ENCODE measurements at places on chromosomes 11 and 22.

- no peak for DNase-seq
These were observed 347.9 kb downstream of the TTC28 start for GRCh38 chr22:28331695-28332094.

DNA sequence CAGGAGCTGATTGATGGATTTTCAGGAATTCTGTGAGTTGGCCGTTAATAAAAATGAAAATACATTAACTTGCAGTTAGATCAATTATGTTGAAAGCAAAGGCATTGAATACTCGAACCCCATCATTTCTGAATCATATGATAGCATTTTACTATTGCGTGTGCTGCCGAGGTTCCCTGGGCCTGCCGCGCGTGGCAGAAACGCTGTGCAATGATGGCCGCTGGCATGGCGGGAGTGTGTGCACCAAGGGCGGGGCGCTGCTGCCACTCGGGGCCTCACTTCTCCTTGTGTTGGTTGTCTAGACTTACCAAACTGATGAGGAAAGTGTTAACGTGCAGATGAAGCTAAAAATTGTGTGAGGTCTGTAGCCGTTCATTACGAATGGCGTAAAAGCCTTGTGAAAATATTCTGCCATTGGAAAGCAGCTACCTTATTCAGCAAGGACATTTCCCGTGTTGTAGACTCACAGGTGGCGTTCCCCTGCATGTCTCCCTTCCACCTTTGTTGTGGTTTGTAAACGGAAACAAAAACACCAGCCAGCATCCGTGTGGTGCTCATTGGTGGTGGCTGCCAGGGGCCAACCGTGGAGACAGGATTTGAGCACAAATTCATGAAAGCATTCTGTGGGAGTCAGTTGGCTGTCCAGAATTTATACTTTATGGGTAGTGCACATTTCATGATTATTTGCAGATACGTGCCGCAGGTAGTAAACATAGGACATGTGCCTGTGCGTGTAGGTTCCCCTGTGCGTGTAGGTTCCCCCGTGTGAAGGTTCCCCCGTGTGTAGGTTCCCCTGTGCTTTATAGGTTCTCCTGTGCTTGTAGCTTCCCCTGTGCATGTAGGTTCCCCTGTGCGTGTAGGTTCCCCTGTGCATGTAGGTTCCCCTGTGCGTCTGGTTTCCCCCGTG, 5.9 kb upstream of the GRAMD4 start:
- DNase-seq: peak; percentile 53

DNA sequence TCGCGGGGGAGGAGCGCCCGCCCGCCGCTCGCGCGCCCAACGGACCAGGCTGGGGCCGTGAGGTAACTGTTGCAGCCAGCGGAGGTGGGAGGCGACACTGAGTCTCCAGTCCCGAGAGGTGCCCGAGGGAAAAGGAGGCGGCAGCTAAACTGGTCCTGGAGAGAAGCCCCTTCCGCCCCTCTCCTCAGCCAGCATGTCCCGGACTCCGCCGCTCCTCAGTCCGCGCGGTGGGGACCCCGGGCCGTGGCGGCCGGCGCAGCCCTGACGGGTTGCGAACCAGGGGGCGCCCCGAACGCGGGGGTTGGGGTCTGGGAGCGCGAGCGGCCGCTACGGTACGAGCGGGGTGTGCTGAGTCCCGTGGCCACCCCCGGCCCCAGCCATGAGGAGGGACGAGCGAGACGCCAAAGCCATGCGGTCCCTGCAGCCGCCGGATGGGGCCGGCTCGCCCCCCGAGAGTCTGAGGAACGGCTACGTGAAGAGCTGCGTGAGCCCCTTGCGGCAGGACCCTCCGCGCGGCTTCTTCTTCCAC, at the start of gene PDE3B:
PDE3B (plus strand) TSS at position 108 of the 529 bp plus-strand sequence; CDS start at position 380, 272 bp downstream.
- DNase-seq: peak; percentile 31

DNA sequence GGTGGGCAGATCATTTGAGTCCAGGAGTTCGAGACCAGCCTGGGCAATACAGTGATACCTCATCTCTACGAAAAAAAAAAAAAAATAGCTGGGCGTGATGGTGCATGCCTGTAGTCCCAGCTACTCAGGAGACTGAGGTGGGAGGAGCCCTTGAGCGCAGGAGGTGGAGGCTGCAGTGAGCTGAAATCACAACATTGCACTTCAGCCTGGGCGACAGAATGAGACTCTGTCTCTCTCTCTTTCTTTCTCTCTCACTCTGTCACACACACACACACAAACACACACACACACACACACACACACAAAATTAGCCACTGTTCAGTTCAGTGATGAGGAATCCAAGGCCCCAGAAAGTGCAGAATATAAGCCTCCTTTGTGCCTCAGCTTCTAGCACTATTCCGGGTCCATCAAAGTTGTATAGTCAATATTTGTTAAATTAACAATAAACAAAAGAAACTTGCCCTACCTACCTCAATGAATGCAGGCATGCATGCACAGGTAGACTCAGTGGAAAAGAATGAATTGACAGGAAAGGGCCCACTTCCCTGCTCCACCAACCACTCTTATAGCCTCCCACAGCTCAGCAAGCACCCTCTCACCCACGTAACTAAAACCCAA, 3.9 kb upstream of the SMIM35 start:
- DNase-seq: no peak

- no peak for DNase-seq
These were observed 30.7 kb downstream of the FGF4 start for GRCh38 chr11:69744435-69744834.

DNA sequence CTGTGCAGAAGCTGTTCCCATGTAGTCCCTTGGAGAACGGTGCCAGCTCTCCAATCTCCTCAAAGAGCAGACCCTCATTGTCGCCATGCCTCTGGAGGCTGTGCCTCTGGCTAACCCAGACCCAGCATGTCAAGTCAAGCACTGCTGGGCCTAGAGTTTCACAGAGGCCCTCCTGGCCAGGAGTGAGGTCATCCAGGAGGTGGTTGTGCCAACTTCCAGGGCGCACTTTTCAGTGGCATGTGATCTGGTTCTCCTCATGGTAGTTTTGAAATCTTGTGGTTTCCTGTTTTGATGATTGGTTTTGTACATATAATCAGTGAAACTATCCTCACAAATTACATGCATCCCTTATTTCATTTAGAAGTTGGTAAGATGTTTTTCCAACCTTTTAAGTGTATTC, 78.9 kb downstream of the PPFIBP2 start:
- no peak for DNase-seq

DNA sequence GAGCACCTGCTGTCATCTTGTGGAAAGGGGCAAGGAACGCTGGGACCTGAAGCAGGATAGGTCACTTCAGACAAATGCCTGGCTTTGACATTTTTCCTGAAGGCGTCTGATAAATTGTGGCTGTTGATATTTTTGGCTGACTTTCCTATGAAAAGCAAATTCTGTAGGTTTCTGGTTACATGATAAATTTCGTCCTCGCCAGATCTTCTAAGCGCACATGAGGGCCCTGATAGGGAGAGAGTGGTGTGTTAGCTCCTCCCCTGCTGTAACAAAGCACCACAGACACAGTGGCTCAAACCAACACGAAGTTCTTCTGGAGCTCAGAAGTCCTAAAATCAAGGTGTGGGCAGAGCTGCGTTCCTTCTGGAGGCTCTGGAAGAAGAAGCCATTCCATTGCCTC, 19.6 kb downstream of the APOL4 start:
- no peak for DNase-seq

GRCh38 chr11:32983506-32983905, 32.2 kb upstream of the DEPDC7 start:
- DNase-seq: no peak

GRCh38 chr22:43446916-43447315, 35.1 kb downstream of the MPPED1 start:
- DNase-seq: no peak

- no peak for DNase-seq
These were observed 7.3 kb downstream of the PARVB start for GRCh38 chr22:44031158-44031952.

DNA sequence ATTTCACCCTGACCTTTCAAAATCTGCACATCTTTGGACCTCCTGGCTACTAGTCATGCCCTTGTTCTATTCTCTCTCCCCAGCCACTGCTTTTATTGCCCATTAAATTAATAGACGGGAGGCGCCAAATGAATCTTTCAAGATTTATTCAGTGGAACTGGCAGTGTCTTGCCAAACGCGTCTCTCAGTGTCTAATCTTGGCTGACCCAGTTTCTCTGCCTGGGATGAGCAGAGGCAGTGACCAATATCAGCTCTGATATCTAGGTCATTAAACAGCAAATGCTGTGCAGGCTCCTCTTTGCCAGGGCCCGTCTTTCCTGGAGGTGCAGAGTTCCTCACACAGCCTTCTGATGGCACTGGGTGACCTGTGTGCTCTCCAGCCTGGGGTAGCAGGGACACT, 74.0 kb downstream of the TRAF6 start:
- DNase-seq: no peak

DNA sequence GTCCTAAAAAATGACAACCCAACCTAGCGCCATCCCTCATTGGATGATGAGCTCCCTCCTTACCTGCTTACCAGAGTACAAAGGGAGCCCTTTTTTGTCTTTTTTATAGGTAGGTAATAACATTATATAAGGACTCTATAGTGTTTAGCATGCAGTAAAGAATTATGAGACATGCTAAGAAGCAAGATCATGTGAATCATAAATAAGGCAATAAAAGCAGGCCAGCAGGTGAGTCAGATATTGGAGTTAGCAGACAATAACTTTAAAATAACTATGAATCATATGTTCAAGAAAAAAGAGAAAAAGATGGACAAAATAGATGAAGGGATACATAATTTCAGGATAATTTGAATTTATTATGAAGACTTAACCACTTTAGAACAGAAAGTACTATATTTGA, 81.5 kb downstream of the GRK3 start:
- no peak for DNase-seq

- no peak for DNase-seq
These were observed 18.9 kb downstream of the AP1B1 start for GRCh38 chr22:29369460-29369859.

DNA sequence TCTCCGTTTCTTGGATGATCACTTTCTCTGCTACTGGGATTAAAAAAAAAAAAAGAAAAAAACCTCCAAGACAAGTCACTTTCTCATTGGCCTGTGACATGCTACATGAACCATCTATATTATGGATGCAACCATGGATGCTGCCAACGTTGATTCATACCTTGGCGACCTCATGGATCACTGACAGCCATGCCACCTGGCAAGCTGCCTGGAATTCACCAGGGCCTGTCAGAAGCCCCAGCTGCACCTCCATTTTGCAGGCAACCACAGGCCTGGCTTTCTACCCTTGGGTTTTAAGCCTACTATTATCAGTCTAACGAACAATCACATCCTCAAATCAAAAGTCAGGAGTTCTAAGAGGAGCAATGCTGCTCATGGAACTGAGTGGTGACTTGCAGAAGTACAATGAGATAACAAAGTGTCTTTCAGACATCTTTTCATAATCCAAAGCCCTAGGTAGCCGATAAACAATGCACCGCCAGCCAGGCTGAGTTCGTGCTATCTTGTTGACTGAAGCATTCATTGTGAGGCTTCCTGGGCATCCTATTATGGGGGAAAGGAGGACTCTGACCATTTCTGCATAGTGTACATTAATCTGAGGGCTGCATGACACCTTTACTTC, 48.0 kb upstream of the CADM1 start:
- DNase-seq: no peak

DNA sequence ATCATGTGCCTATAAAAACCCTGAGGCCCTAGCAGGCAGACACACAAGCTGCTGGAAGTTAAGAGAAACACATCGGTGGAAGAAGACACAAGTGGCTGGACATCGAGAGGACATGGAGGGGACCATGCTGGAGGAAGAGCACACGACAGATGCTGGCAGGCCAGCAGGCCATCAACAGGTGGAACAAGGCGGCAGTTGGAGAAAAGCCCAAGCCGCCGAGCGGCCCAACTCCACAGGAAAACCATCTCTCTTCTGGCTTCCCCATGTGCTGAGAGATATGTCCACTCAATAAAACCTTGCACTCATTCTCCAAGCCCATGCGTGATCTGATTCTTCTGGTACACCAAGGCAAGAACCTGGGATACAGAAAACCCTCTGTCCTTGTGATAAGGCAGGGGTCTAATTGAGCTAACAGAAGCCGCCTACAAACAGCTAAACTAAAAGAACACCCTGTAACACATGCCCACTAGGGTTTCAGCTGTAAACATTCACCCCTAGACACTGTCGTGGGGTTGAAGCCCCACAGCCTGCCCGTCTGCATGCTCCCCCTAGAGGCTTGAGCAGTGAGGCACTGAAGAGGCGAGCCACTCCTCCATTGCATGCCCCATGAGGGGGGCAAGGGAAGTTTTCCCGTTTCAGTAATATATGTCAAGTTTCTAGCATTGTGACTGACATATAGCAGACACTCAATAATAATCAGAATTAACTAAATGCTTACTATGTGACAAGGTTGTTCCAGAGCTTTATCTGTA, 39.0 kb upstream of the MMP20 start:
- DNase-seq: no peak

DNA sequence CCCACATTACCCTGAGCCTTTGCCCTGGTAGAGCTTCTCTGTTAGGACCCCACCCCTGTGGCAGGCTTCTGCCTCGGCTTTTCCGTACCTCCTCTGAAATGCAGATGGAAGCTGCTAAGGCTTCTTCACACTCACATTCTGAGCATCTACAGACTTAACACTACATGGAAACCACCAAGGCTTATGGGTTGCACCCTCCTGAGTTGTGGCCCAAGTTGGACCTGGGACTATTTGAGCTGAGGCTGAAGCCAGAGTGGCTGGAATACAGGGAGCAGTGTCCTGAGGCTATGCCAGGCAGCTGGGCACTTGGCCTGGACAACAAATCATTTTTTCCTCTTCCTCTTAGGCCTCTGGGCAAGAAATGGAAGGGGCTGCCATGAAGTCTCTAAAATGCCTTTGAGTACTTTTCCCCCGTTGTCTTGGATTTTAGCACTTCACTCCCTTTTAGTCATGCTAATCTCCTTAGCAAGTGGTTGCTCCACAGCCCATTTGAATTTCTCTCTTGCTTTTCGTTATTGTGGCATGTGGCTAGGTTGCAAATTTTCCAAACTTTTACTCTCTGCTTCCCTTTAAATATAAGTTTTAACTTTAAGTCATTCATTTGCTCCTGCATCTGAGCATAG, 114.8 kb upstream of the FIBIN start:
- no peak for DNase-seq

DNA sequence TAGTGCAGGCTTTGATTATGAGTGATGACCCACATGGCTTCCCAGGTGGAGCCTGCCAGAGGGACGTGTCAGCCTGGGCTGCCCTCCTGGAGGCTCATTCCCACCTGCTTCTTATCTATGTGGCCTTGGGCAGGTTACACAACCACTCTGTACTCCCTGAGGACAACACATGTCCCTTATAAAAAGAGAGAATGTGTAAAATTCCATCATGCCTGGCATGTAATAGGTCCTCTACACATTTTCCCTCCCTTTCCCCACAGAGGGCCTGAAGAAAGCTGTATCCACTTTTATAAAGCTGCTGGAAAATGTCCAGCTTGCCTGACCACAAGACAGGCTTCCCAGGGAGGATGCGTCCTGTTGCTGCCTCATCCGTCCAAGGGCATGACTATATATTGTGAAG, 55.0 kb upstream of the VSTM5 start:
- no peak for DNase-seq

- DNase-seq: no peak
These were observed 1.9 kb upstream of the NECTIN1 start for GRCh38 chr11:119730789-119731386.

GRCh38 chr11:111019871-111020670, 225.5 kb upstream of the POU2AF2 start:
- no peak for DNase-seq
